ENCODE measurements at places on chromosomes 6 and 20. TPM values are rescaled to one million over a fixed set of nuclear protein-coding genes. Genes with fewer than 3 reads are reported as not detected.

The ASIP gene
- not detected for polyA plus RNA-seq

The CLIC5 gene
- 77.0 TPM for polyA plus RNA-seq

The RMND1 gene
- 14.6 TPM for polyA plus RNA-seq

The PPIL6 gene
- polyA plus RNA-seq: 1.4 TPM

The TCF19 gene
- 3.6 TPM for polyA plus RNA-seq

The HMGCLL1 gene
- 0.23 TPM for polyA plus RNA-seq

The FAM83C gene
- polyA plus RNA-seq: 0.03 TPM

The PAK5 gene
- polyA plus RNA-seq: 0.03 TPM

The CCN5 gene
- 2.8 TPM for polyA plus RNA-seq

The ZNF165 gene
- polyA plus RNA-seq: 3.0 TPM

The HCK gene
- 25.8 TPM for polyA plus RNA-seq

The FAM209B gene
- polyA plus RNA-seq: 0.44 TPM

The GTSF1L gene
- 0.17 TPM for polyA plus RNA-seq

The SMLR1 gene
- not detected for polyA plus RNA-seq

The NKX2-2 gene
- polyA plus RNA-seq: 0.46 TPM

The ESR1 gene
- polyA plus RNA-seq: not detected

The LIME1 gene
- polyA plus RNA-seq: 35.3 TPM

The EDN3 gene
- 18.6 TPM for polyA plus RNA-seq

The OR12D3 gene
- not detected for polyA plus RNA-seq

The OR2H2 gene
- polyA plus RNA-seq: not detected

The SLC26A8 gene
- polyA plus RNA-seq: not detected

The NNAT gene
- 20.8 TPM for polyA plus RNA-seq

The KHDC1 gene
- 2.0 TPM for polyA plus RNA-seq

The SLCO4A1 gene
- polyA plus RNA-seq: 26.3 TPM

The MYCT1 gene
- 3.3 TPM for polyA plus RNA-seq
